ENCODE measurements at places on chromosomes 6 and 20.

- peaks cover 3% of the 10 kb centered on the region for H3K36me3 ChIP-seq
- H3K27ac ChIP-seq: no peak overlapping the region
- no peak overlapping the region for H3K4me3 ChIP-seq
- no peak for DNase-seq
- H3K27me3 ChIP-seq: no peaks in the 10 kb centered on the region
- H3K4me1 ChIP-seq: no peaks in the 10 kb centered on the region
Observed at GRCh38 chr6:149696901-149697300, 21.0 kb downstream of the LATS1 start.

DNA sequence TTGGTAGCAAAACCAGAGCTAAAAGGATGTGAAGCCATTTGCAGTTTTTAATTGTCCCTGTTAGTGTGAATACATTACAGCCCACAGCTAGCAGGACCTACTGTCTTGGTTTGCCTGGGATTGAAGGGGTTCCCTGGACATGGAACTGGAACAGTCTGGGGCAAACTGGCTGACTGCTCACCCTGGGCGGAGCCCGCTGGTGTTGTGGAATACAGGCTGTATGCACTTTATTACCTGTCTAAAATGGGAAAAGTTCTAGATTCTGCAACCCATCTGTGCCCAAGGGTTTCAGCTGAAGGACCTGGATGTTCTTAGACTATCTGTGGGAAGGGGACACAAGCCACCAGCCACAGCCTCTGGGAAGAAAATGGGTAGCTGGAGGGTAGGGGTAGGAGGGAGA is 12.2 kb upstream of the CDKN1A start:
- no peaks in the 10 kb centered on the region for H3K27me3 ChIP-seq
- peaks cover 12% of the 10 kb centered on the region for H3K4me1 ChIP-seq
- peak overlapping the region; percentile 32 for H3K27ac ChIP-seq

- no peaks in the 10 kb centered on the region for H3K4me1 ChIP-seq
- H3K4me3 ChIP-seq: peak overlapping the region; percentile 53
- H3K36me3 ChIP-seq: no peaks in the 10 kb centered on the region
Observed at GRCh38 chr6:7052443-7053011, 55.2 kb upstream of the RREB1 start.

- H3K36me3 ChIP-seq: no peaks in the 10 kb centered on the region
- no peaks in the 10 kb centered on the region for H3K4me1 ChIP-seq
Observed at GRCh38 chr6:146026873-146027272, 2.0 kb upstream of the GRM1 start.

- no peaks in the 10 kb centered on the region for H3K27me3 ChIP-seq
- H3K4me1 ChIP-seq: peaks cover 2% of the 10 kb centered on the region
- no peak for DNase-seq
- no peak overlapping the region for H3K27ac ChIP-seq
- H3K4me3 ChIP-seq: no peak overlapping the region
Observed at GRCh38 chr6:14312587-14312986, 195.0 kb downstream of the CD83 start.

DNA sequence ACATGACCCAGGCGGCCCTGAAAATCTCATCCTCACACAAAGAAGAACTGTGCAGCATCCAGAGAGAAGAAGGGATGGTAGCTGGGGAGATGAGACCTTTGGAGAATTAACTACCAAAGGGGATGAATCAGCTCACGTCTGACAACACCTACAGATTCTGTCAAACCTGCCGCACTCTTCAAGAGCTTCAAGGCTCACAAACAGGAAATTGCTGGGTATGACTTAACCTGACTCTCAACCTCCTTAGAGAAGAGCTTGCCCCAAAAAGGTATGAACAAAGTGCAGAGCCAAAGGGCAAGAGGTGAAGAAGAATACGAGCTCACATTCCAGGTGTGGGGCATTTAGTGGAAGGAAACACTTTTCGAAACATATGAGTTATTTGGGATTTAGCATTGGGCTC is 139.8 kb downstream of the BACH2 start:
- H3K36me3 ChIP-seq: no peaks in the 10 kb centered on the region
- H3K27me3 ChIP-seq: no peaks in the 10 kb centered on the region

GRCh38 chr6:115798229-115798628 is 262.5 kb downstream of the FRK start:
- H3K27ac ChIP-seq: no peak overlapping the region
- no peak for DNase-seq
- no peaks in the 10 kb centered on the region for H3K36me3 ChIP-seq
- H3K4me3 ChIP-seq: no peak overlapping the region

GRCh38 chr6:14865531-14866100 is 380.3 kb upstream of the JARID2 start:
- no peaks in the 10 kb centered on the region for H3K27me3 ChIP-seq
- no peaks in the 10 kb centered on the region for H3K36me3 ChIP-seq
- peaks cover 3% of the 10 kb centered on the region for H3K4me1 ChIP-seq
- no peak overlapping the region for H3K27ac ChIP-seq

DNA sequence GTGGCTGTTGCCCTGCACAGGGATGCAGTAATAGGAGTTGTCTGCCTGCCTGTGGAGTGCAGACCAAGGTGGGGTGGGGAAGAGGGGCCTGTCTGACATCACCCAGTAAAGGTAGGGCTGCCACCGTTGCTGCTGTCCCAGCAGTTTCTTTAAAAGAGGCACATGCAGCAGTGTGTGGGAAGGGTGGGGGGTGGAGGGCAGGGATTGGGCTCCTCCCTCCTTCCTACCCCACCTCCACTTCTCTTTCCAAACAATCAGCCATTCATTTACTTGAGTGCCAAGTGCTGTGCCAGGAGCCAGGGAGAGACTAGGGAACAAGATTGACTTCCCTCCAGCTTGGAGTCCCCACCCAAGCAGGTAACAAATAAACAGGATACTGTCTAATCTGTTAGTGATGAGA is 66.8 kb upstream of the MYL9 start:
- H3K4me1 ChIP-seq: peaks cover 27% of the 10 kb centered on the region
- H3K36me3 ChIP-seq: no peaks in the 10 kb centered on the region
- no peak overlapping the region for H3K4me3 ChIP-seq
- no peaks in the 10 kb centered on the region for H3K27me3 ChIP-seq
- H3K27ac ChIP-seq: no peak overlapping the region

- no peak overlapping the region for H3K27ac ChIP-seq
- no peaks in the 10 kb centered on the region for H3K27me3 ChIP-seq
- no peak for DNase-seq
- H3K4me3 ChIP-seq: no peak overlapping the region
- H3K4me1 ChIP-seq: no peaks in the 10 kb centered on the region
Observed at GRCh38 chr6:4297348-4297747, 162.0 kb upstream of the ECI2 start.

GRCh38 chr6:46014511-46015118 is 1.0 kb downstream of the CLIC5 start:
- DNase-seq: peak; percentile 73
- peaks cover 5% of the 10 kb centered on the region for H3K27me3 ChIP-seq
- H3K36me3 ChIP-seq: no peaks in the 10 kb centered on the region
- H3K4me1 ChIP-seq: no peaks in the 10 kb centered on the region
- peak overlapping the region; percentile 73 for H3K4me3 ChIP-seq

GRCh38 chr6:157747370-157747769 is 75.7 kb upstream of the SNX9 start:
- no peaks in the 10 kb centered on the region for H3K4me1 ChIP-seq
- H3K36me3 ChIP-seq: no peaks in the 10 kb centered on the region
- H3K27me3 ChIP-seq: no peaks in the 10 kb centered on the region

DNA sequence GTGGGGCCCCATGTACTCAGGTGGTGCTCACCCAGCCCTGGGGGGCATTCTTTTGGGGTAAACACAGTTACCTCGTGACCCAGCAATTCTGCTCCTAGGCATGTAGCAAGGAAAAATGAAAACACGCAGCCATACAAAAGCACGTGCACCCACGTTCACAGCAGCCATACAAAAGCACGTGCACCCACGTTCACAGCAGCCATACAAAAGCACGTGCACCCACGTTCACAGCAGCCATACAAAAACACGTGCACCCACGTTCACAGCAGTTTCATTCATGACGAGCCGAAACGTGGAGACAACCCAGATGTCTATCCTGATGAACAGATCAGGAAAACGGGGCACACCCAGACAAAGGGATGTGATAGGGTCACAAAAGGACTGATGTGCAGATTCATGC is 57.1 kb downstream of the YTHDF1 start:
- no peak overlapping the region for H3K27ac ChIP-seq
- no peaks in the 10 kb centered on the region for H3K36me3 ChIP-seq
- H3K4me1 ChIP-seq: no peaks in the 10 kb centered on the region

GRCh38 chr20:24718696-24719095 is 230.4 kb upstream of the CST7 start:
- no peak overlapping the region for H3K27ac ChIP-seq
- no peaks in the 10 kb centered on the region for H3K4me1 ChIP-seq
- no peak overlapping the region for H3K4me3 ChIP-seq
- no peaks in the 10 kb centered on the region for H3K36me3 ChIP-seq
- no peak for DNase-seq

DNA sequence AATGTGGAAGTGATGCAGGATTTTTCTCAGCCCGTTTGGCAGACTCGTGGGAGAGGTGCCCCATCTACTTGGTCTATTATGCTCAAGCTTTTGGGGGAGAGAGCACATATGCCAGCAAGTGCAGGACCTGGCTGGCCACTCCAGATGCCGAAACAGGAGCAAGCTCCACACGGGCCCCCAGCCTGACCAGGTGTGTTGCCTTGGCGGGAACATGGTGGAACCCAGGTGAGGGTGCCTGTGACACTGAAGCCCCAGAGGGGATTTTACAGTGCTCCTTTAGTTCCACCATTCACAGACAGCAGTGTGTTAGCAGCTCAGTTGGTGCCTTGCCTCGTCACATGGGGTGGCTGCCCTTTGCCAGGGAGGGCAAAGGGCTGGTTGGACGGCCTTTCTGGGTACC is 798.9 kb downstream of the EYS start:
- H3K36me3 ChIP-seq: no peaks in the 10 kb centered on the region
- no peak overlapping the region for H3K27ac ChIP-seq
- DNase-seq: no peak
- no peak overlapping the region for H3K4me3 ChIP-seq
- H3K4me1 ChIP-seq: no peaks in the 10 kb centered on the region

GRCh38 chr6:103193413-103193812 is 1666.3 kb downstream of the HACE1 start:
- H3K27me3 ChIP-seq: no peaks in the 10 kb centered on the region
- no peak overlapping the region for H3K27ac ChIP-seq
- H3K4me3 ChIP-seq: no peak overlapping the region

DNA sequence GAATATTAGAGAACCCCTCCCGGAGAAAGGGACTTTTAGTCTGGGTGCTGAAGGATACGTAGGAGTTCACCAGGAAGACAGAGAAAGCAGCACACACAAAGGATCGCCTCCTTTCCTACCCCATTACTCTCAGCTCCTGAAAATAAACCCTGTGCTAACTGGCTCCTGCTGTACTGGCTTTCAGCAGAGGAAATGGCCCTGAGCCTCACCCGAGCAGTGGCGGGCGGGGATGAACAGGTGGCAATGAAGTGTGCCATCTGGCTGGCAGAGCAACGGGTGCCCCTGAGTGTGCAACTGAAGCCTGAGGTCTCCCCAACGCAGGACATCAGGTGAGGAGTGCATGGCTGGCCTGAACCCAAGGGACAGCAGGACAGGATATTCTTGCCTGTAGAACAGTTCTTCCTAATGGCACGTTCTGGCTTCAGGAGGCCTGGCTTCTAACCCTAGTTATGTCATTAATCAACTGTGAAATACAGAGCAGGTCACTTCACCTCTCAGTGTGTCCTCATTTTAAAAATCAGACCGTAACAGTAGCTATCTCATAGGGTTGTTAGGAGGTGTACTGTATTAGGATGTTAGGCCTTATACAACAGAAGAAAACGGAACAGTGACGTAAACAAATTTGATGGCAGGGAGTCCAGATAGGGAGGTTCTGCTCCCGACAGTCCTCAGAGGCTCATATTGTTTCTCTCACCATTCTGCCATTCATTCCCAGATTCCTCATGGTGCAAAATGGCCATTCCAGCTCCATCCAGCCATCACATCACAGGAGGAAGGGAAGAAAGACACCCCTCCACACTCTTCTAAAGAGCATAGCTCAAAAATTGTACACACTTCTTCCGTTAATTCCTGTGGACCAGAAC is 1.8 kb downstream of the RBCK1 start:
- no peak for DNase-seq
- H3K27ac ChIP-seq: no peak overlapping the region
- H3K4me3 ChIP-seq: no peak overlapping the region

DNA sequence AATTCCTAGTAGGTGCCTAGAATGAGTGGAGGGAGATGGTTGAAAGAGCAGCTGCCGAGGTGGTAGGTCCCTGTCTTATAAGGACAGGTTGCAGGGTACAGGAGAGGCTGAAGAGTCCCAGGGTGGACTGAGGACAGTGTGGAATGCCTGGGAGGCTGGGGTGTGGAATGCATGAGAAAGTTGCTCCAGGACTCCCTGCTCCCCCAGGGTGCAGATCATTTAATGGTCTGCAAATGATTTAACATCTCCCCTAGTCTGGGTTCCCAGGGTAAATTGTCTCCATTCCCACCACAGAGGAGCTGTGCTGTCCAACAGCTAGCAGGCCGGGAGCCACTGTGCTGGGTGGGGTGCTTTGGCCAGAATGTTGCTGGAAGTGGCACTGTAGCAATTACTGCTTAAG is 76.0 kb downstream of the CD83 start:
- DNase-seq: no peak
- no peak overlapping the region for H3K4me3 ChIP-seq
- H3K36me3 ChIP-seq: no peaks in the 10 kb centered on the region
- H3K27me3 ChIP-seq: no peaks in the 10 kb centered on the region
- no peak overlapping the region for H3K27ac ChIP-seq

DNA sequence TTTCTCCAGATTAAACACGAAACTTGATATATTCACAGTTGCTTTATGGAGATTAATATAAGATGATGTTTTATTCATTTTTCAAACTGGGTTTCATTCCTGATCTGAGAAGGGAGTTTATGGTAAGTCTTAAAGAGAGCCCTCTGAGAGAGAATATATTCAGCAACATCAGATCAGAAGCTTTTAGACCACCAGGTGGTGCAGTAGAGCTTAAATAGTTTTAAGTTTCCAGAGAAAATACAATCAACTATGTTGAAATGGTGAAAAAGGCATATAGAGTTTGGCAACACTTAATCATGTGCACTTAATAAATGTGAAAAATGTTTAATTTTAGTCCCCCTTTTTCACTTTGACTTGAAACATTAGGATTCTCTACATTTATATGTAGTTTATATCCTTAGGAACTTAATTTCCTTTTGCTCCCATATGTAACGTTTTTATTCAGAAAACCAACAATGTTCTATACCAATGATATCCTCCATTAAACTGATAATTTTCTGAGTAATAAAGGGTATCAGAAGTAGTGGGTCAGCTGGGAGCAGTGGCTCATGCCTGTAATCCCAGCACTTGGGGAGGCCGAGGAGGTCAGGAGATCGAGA is 86.4 kb upstream of the CLDN20 start:
- no peaks in the 10 kb centered on the region for H3K27me3 ChIP-seq
- H3K4me3 ChIP-seq: no peak overlapping the region
- H3K4me1 ChIP-seq: no peaks in the 10 kb centered on the region
- no peak overlapping the region for H3K27ac ChIP-seq
- DNase-seq: peak; percentile 37

DNA sequence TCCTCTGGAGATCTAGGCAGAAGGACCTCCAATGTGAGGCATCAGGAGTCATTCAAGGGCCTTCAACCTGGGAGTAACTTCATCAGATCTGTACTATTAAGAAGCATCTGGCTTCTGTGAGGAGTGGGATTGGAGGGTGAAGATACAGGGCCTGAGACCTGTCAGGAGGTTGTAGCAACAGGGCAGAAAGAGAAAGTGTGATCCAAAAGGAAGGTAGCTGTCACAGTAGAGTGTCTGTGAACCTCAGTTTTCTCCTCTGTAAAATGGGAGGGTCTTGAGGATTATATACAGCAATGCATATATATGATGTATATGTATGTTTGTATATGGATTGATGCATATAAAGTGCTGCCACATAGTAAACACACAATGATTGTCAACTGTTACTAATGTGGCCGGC is 2.6 kb upstream of the RPL10A start:
- no peaks in the 10 kb centered on the region for H3K27me3 ChIP-seq
- H3K4me3 ChIP-seq: no peak overlapping the region
- peaks cover 3% of the 10 kb centered on the region for H3K36me3 ChIP-seq
